ENCODE measurements at places on chromosomes 7 and 10.

DNA sequence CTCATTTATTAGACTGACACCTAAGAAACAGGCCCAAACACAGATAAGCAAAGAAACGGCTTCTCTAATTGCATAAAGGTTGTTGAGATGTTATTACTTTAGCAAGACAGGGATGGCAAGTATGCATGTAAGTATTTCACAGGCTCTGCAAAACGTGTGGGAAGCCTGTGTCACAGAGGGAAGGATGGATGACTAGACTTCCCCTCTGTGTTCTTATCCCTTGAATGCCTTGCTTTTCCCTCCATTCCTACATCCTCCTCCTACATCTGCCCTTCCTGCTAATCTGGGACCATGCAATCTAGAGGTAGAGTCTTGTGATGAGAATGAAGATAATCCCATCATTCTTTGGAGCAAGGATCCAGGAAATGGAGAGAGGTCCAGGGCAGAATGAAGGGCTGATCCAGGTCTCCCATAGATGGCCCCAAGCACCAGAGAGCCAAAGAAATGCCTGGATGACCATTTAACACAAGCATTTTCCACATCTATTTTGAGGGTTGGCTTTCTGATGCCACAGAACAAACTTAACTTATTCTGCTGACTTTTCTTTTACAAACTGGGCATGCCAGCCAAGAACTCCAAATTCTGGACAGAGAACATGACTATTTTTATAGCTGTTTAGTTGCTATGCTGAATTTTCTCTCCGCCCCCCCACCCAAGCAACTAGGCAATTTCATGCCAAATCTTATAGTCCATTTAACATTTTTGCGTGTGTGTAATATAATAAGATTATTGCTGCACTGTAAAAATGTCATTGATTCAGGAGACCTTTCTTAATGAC, 48.1 kb downstream of the NRP1 start:
- no peak for DNase-seq

GRCh38 chr10:79081353-79082034, 12.7 kb downstream of the ZMIZ1 start:
- DNase-seq: no peak

DNA sequence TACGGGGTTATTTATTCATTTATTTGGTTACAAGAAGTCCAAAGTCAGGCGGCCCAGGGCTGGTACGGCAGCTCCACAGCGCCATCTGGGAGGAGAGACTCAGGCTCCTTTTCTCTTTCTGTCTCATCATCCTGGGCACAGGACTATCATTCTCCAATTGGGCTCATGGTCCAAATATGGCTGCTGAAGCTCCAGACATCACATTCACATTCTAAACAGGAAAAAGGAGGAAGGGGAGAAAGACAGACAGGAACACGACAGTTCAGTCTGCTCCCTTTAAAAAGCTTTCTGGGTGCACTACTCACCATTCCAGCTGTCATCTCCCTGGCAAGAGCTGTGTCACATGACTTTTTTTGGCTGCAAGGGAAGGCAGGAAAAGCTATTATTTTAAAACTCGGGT, 74.4 kb upstream of the PDZD8 start:
- DNase-seq: no peak

- no peak for DNase-seq
Measured at GRCh38 chr7:159211540-159212182, 67.0 kb upstream of the VIPR2 start.

GRCh38 chr10:133269367-133269766, 7.3 kb downstream of the ADAM8 start:
- no peak for DNase-seq

DNA sequence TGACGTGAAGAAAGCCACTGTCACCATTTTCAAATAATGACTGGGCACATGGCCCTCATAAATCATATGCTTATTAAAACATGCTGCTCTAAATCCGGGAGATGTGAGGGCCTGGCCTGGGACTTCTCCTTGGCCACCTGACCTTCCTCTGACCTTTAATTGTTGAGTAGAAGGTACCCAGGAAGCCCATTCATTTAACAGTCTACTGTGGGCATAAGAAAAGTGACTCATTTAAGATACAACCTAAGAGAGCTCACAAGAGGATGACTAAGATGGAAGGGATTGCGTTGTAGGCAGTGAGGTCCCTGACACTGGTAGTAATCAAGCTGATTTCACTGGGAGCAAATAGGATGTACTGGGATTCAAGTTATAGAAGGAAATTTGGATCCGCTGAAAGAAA, 203.4 kb upstream of the GPR26 start:
- DNase-seq: no peak

DNA sequence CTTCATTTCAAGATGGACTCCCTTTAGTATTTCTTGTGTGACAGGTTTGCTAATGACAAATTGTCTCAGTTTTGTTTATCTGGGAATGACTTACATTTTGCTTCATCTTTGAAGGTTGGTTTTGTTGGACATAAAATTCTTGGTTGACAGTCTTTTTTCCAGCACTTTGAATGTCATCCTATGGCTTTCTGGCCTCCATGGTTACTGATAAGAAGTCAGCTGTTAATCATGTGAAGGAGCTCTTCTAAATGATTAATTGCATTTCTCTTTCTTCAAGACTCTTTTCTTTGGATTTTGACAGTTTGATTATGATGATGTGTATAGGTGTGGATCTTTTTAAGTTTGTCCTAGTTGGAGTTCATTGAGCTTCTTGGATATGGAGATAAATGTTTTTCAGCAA, 26.9 kb upstream of the HHEX start:
- DNase-seq: no peak

DNA sequence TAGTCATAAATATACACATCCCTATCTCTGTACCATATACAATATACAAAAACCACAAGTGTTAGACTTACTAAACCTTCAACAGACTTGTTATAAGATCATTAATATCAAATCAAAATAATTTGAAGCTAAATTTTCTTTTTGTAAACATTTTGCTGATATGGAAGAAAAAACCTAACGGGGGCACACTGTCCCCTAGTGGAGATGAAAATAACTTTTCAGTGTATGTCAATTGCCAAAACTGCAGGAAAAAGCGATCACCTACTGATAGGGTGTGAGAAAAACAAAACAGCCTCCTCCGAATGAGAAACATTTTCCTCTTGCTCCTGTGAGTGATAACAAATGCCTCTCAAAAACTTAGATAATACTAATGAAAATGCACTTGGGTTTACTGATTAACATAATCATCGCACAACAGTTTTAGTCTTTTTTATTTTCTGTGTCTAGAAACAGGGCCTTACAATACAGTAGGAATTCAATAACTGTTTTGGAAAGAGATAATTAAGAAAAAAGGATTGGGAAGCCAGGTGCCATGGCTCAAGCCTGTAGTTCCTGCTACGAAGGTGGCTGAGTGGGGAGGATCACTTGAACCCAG, 322.7 kb downstream of the CRPPA start:
- no peak for DNase-seq

GRCh38 chr10:70498970-70499835, 20.6 kb downstream of the PALD1 start:
- no peak for DNase-seq

GRCh38 chr10:93871671-93872204, 22.0 kb upstream of the SLC35G1 start:
- DNase-seq: no peak

GRCh38 chr10:125159486-125159931, 854 bp downstream of the CTBP2 start:
- no peak for DNase-seq

GRCh38 chr10:60524541-60524940, 134.9 kb upstream of the ANK3 start:
- no peak for DNase-seq
